Retina (tissue), 1 donor: ENCODE measurements at places on chromosomes 1 and 21.

GRCh38 chr1:25128121-25128621 lies 104.1 kb downstream of the SYF2 start:
- DNase-seq = no peak

- DNase-seq = no peak
Measured at GRCh38 chr1:180084867-180085266, 69.8 kb upstream of the QSOX1 start.

DNA sequence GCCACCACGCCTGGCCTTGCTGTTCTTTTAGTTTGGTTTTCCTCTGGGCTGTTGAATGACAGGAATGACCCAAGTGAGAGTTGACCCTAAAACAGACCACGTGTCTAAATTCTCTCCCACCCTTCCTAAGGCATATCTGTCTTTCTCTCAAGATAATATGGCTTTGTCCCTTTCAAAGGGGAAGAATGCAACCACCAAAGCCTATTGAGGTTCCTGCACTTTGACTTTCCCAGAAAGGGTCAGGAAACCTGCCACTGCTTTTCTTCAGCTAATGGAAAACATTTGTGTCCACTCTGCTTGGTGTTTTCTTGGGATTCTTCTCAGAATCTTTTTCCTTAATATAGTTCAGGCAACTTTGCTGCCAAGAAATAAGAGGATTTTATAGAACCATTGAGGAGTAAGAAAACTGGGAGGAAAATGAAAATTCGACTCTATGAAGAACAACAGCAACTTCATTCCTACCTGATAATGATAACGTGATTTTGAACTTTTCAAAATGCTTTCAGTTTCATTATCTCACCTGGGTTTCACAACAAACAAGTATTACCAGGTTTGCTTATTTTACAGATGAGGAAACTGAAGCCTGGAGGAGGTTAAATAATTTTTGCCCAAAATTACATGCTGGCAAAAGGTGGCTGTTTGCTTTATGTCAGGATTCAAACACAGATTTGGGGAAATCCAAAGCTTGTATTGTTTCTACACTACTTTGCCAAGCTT lies 6.9 kb downstream of the PLPP3 start:
- no peak for DNase-seq

DNA sequence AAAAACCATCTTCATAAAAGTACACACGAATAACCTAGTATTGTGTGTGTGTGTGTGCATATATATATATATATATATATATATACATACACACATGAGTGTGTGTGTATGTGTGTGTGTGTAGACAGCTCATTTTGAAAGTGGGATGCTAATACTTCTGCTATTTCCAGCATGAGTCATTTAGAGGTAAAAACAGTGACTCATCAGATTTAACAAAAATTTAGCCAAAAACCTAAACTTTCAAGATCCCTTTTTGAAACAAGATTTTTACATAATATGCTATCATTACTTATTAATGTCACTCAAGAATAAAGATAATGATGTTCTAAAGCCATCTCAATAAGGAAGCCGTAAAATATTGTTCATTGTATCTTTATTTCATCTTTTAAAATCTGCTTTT lies 35.6 kb upstream of the ADGRL4 start:
- DNase-seq = no peak

DNA sequence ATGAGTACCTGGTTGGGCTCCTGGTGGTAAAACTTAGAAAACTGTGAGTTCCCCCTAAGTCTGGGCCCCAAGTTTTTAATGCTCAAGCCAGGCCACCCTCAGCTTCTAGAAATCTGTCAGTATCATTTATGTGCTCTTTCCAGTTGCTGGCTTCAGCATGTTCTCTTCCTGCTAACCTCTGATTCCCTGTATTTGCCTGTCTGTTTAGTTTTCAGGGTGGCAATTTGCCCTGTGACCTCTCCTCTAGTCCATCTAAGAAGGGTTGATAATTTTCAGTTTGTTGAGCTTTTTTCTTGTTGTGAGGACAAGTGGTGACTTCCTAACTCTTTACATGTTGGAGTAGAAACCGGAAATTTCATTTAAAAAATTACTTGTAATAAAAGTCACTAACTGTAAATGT lies 16.0 kb upstream of the S100A10 start:
- DNase-seq = no peak

DNA sequence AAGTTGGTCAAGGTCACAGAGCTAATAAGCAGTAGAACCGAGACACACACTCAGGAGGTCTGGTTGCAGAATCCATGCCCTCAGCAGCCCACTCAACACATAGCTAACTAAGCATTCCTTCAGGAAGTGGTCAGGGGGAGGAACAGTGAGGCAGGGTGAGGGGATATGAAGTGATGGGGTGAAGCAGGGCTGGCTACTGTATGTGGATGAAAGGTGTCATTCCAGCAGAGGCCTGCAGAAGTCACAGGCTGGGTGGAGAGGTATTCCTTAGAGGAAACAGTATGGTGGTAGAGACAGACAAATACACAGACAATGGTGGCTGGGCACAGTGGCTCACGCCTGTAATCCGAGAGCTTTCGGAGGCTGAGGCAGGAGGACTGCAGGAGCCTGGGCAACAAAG lies 14.1 kb downstream of the TMCO4 start:
- no peak for DNase-seq

DNA sequence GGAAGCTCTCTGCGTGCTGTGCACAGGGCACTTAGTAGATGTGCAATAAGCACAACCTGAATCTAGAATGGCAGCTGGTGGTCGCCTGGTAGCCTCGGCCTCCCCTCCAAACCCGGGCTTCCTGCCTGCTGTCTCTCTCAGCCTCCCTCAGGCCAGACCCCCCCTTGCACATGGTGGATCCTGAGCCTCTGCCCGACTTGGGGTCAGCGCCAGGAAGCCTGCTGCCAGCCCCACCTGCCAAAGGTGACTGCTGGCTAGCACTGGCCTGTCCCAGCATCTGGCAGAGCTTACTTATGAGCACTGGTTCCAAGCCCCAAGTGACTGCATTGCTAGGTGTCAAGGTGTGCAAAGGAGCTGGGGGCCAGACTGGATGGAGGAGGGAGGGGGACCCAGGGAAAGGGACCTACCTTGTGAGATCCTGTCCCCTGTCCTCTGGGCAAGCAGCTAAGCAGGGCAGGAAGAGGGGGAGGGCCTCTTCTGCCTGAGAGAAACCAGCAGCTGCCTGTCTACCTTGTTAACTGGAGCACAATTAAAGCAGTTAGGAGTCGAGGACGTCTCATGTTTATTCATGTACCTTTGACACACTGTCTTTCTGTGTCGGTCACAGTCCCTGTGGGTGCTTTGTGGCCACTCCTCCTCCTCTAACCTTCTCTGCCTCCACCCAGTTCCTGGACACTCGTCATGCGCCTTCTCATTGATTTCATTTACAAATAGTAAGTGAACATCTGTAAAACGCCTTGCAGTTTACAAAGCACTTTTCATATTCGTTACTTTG lies 100.9 kb downstream of the DDX20 start:
- DNase-seq = peak; percentile 57

DNA sequence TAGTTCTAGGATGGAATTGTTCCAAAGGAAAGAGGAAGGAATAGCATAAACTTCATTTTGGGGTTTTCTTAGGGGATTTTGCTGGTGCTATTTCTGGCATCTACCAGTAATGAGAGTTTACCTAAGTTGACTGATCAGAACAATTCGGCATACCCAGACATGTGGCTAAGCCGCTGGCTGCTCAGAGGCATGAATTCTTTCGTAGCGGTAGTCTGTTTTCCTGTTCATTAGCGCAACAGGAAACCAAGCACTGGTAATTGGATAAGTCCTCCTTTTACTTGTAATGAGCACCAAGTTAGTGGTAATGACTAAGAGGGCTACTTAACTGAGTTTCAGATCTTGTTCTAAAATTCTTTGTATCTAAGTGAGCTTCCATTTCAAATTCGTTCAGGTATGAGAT lies 38.6 kb downstream of the C21orf91 start:
- no peak for DNase-seq

- DNase-seq = no peak
Measured at GRCh38 chr1:168560370-168560769, 16.0 kb upstream of the XCL1 start.

DNA sequence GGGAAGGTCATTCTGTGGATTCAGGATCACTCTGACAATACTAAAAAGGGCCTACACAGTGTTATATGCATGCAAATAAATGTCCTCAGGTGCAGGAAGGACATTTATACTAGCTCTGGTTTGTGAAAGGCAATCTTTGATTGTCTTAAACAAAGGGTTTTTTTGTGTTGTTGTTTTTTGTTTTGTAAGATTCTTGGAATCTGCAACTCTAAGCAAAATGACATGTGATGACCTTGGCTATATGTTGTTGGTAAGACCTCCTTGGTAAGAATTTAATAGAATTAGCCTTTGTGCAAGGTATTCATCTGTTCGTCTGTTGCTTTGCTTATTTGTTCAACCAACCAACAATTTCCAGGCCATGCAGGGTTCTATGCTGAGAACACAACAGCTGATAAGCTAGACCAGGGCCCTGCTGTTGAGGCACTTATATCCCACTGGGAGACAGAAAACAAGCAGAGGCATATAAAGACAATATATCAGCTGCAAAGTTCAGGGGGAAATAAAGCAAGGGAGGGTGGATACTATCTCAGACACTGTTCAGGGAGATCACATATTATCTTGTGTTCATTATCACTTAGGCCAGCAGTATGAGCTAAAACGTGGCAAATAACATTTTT lies 60.3 kb downstream of the FH start:
- DNase-seq = no peak

DNA sequence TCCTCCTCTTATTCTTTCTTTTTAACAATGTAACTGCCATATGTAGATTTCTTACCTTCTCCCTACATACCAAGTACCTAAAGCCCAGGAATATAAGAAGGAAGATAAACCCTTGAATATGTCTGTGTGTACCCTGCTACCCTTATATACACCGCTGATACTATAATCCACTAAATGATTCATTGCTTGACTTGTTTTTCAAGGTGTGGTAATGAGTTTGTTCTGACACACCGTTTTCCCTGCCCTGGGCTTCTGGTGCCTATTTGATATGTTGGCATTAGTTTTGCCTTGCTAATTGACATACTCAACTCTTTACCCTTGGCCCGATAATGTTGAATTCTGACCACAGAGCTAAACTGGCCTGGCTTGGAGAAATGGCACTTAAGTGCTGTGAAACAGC lies 64.3 kb downstream of the IL23R start:
- DNase-seq = no peak

GRCh38 chr1:195663549-195664280 lies 944.5 kb downstream of the KCNT2 start:
- no peak for DNase-seq

DNA sequence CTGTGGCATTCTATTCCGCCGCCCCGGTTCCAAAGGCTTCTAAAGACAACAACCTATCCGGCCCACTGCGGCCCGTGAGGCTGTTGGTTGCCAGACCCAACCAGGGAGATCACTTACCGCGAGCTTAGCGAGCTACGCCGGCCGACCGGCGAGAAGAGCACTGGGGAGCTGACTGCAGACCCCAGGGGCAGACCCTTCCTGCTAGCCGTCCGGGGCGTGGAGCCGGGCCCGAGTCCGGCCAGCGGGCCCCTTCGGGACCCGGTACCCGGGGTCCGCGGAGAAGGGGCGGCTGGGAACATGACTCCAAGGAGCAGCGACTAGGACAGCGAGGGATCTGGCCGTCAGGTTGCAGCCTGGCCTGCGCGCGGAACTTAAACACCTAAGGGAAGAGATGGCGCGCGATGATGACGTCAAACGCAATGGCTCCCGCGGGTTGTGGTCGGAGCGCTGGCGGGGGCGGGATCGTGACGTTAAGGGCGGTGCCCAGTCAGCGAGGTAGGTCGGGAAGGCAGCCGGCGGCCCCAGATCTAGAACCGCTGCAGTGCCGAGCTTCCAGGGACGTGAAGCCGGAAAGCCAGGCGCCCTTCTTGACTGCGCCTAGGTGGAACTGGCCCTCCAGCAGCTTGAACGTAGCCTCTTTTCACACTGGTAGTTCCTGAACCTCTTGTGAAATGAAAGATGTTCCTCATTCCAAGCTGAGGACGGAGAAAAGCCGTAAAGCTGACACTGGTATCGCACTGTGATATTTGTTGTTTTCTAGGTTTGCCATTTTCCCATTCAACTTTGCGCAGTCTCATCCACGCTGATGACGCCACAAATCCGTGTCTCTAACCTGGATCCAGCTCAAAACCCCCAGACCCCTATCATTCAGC lies at the start of gene NUP133:
NUP133 (minus strand) TSS at position 391 of the 872 bp plus-strand sequence; CDS start at position 299, 92 bp downstream.
- peak; percentile 99 for DNase-seq

DNA sequence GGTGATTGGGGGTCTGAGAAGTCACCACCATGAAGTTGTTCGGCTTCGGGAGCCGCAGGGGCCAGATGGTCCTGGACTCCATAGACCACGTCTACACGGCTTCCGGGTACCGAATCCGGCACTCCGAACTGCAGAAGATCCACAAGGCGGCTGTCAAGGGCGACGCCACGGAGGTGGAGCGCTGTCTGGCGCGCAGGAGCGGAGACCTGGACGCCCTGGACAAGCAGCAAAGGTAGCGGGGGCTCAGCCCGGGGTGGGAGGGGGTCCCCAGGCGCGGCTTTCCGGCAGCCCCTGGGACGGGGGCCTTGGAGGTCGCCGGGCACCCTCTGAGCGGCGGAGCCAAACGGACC lies 146.5 kb downstream of the LIPI start:
- no peak for DNase-seq

GRCh38 chr1:87575528-87575927 lies 246.8 kb downstream of the LMO4 start:
- DNase-seq = no peak

- no peak for DNase-seq
Measured at GRCh38 chr1:32208891-32209328, at the start of gene DCDC2B. Gene DCDC2B (plus strand): TSS chr1:32209089. CDS start chr1:32209094, 5 bp downstream.

GRCh38 chr1:159927849-159928431 lies 2.6 kb upstream of the TAGLN2 start:
- no peak for DNase-seq

GRCh38 chr1:44497422-44498170 lies 92.5 kb downstream of the RNF220 start:
- no peak for DNase-seq

GRCh38 chr1:93672477-93673162 lies 9.0 kb downstream of the BCAR3 start:
- DNase-seq = no peak

DNA sequence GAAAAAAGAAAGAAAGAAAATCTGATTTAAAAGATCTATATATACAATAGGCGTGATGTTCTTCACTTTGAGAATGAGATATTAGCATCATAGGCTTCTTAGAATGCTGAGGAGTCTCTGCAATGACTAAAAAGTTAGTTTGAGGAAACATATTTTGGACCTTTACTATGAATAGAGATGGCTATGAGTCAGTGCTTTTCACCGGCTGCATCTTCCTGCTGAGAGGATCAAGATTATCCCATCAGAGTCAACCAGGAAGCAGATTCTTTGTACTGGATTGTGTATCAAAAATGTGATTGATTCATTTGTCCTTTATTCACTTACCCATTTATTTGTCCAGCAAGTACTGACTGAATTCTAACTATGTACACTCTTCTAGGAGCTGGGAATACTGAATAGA lies 144.2 kb downstream of the KCNK2 start:
- no peak for DNase-seq

GRCh38 chr1:238005116-238005515 lies 114.4 kb upstream of the ZP4 start:
- DNase-seq = no peak

- peak; percentile 55 for DNase-seq
Measured at GRCh38 chr1:44250068-44250781, 37.0 kb downstream of the DMAP1 start.

GRCh38 chr1:3114131-3114744 lies 45.2 kb downstream of the PRDM16 start:
- DNase-seq = no peak

- DNase-seq = no peak
Measured at GRCh38 chr1:161787355-161787754, 21.2 kb downstream of the ATF6 start.
